Upper lobe of left lung (tissue), 6 donors: ENCODE measurements at places on chromosomes 1 and 21. TPM values are rescaled to one million over a fixed set of nuclear protein-coding genes. Genes with fewer than 3 reads are reported as not detected.

Gene TCHH
- 0.20 TPM for total RNA-seq

Gene GUCA2B
- total RNA-seq = not detected

Gene ACTN2
- 1.6 TPM for total RNA-seq

Gene ERG
- total RNA-seq = 16.2 TPM

Gene OR2L5
- not detected for total RNA-seq

Gene PLEKHN1
- 1.7 TPM for total RNA-seq

Gene AMY2A
- total RNA-seq = not detected

Gene ANGPTL1
- total RNA-seq = 4.9 TPM

Gene MROH7
- 10.1 TPM for total RNA-seq

Gene NCMAP
- total RNA-seq = 6.2 TPM

Gene EFNA1
- total RNA-seq = 171 TPM

- DNase-seq = peak; percentile 43
These were observed 2.5 kb downstream of the ABCA4 start for GRCh38 chr1:94118471-94118870.

DNA sequence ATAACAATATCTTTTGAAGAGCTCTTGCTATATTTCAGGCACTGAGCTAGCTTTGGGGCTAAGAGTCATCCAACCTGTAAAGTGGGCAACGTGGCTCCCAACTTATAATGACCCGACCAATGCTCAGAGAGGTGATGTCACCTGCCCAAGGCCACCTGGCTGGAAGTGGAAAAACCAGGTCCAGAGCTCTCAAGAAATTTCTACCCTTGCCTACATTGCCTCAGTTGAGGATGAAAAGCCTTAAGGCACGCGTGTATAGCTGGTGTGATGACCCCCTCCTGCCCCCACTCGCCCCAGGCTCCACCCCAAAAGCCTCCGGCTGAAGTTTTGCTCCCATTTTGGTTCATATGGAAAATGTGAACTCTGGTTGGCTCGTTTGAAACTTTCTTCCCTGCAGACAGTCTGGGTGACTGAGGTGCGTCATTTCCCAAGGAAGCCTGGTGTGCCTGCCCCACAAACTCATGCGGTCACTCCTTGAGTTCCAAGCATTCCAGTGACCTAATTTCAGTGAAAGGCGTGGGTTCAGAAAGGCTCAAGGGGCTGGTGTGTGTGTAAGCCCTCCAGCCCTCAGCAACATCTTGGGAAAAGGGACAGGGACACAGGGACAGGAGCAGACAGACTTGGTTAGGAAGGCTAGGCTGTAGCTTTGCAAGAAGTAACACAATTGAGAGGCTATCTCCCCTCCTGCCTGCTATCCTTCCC is 20.5 kb downstream of the HTR1D start:
- peak; percentile 31 for DNase-seq

DNA sequence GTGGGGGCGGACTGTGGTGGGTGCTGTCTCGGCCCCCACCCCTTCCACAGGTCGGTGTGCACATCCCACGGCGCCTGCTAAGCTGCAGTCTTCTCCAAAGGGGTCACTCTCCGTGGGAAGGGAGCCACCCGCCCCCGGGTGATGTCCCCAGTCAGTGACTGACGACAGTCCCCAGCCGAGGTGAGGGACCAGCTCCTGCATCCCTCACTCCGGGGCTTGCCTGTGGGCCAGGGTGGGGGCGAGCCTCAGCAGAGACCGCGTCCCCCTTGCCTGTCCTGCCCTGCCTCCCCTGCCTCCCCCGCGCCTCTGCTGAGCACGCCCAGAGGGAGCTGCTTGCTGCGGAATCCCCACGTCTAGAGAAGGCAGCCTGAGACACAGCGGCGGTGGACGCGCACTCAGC is 35.9 kb upstream of the PDE9A start:
- no peak for DNase-seq

GRCh38 chr1:15417059-15417934 is 7.6 kb downstream of the EFHD2 start:
- DNase-seq = no peak

DNA sequence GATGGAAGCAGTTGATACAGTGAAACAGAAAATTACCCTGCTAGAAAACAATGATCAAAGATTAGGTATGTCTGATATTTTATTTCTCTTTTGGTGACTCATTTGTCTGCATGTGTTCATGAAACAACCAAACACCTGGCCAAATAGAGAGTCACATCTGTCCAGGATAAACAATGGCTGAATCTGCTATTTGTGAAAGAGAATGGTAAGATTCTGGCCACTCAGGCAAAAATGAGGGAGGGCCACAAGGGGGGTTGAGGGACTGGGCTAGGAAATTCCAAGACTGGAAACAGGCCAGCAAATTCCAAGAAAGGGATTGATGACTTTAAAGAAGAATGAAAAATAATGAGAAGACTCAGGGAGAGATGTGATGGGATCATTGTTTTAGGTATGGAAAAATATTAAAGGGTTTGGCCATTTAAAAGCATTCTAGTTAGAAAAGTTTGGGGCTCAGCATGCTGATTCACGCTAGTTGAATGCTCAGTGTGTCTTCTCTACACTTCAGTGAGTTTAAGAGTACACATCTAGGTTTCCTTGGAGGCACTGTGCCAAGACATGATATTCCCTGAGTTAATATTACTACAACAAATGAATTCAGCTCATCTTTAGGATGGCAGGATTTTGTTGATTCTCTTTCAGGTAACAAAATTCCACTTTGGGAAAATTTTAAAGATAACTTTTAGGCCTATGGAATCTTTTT is 44.9 kb downstream of the TRAF5 start:
- no peak for DNase-seq

GRCh38 chr1:21317035-21317689 is 26.9 kb upstream of the ECE1 start:
- peak; percentile 79 for DNase-seq

DNA sequence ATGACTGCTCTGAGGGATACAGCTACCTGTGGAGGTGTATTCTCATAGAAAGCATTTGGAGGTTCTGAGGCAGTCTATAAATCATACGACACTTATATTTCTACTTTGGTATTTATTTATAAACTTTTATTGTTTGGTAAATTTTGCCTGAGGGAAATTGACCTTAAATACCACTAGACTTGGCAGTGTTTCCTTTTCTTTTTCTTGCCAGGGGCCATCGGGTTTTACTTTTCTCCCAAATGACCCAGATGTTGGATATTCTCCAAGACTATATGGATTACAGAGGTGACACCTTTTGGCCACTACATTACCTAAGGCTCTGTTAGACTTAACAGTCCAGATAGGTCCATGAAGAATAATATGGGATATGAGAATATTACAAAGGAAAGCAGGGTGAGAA is 28.2 kb downstream of the CHD1L start:
- no peak for DNase-seq

DNA sequence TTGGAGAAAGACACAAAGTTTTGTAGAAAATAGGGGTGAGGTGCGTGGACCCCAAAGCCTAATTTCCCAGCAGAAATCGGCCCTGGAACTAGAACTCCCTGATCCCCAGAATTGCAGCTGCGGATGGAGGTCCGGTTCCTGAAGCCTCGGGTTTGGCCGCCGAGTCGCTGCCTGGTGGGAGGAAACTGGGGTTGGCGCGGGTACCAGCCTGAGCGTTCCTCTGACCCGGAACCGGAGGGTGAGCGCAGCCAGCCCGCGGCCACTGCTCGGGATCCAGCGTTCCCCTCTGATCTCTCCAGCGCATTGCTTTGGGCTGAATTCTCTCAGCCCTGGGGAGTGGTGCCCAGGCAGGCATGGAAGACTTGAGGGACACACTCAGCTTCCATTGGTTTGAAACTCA is 1.6 kb downstream of the ST6GALNAC5 start:
- no peak for DNase-seq

- no peak for DNase-seq
These were observed 3.4 kb upstream of the COL6A2 start for GRCh38 chr21:46094401-46095082.

- DNase-seq = no peak
These were observed 125.4 kb upstream of the TMEM51 start for GRCh38 chr1:15028102-15028501.

DNA sequence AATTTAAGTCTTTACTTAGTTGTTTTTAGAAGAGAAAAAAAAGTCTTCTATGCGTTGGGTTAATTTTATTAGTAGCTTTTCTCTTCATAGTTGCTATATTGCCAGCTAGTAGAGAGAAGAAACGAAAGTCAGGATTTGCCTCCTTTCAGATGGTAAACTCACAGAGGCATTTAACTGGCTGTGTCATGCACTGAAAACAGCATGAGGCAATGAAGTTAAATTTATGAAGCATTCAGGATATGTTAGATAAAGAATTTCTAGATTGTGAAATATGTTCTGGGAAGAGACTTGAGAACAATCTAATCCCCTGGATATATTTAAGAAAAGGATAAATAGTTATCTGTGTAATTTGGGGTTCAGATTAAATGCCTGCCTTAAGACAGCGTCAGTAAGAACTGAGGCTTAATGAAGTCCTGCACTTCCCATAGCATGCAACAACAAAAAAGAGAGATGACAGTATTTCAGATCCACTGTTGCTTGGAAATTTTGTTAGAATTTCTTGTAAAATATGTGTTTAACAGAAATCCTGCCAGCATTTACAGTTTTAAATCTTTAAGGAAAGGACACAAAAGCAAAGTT is 1.7 kb downstream of the ANGPTL1 start:
- DNase-seq = no peak

GRCh38 chr1:85611856-85612255 is 31.3 kb downstream of the CCN1 start:
- peak; percentile 88 for DNase-seq

GRCh38 chr21:36747815-36748383 is 49.0 kb downstream of the SIM2 start:
- DNase-seq = no peak

GRCh38 chr21:46061518-46061917 is 36.4 kb upstream of the COL6A2 start:
- DNase-seq = peak; percentile 2

GRCh38 chr1:229920683-229921082 is 146.4 kb upstream of the GALNT2 start:
- DNase-seq = no peak

DNA sequence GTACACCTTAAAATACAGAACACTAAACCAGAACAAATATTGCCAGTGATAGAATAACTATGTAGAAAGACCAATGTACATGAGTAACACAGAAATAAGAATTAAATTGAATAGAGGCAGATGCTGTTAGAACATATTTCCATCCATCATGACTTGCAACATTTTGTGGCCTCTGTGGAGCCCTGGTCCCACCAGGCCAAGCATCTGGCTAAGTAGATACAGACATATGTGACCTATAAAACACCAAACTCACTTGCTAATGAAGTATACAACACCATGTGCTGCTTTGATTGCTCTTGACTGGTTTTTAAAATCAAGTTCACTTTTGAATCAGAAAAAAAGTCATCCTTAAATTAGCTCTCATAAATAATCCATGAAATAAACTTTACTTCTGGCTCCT is 20.5 kb downstream of the SLC19A2 start:
- DNase-seq = no peak

GRCh38 chr1:39154553-39155421 is 49.7 kb upstream of the MACF1 start:
- no peak for DNase-seq

- no peak for DNase-seq
These were observed 14.4 kb downstream of the KDM4A start for GRCh38 chr1:43664369-43664768.

- no peak for DNase-seq
These were observed 3.9 kb upstream of the IFNLR1 start for GRCh38 chr1:24190983-24191461.

GRCh38 chr1:207423560-207424292 is 30.4 kb upstream of the CR2 start:
- DNase-seq = peak; percentile 15

DNA sequence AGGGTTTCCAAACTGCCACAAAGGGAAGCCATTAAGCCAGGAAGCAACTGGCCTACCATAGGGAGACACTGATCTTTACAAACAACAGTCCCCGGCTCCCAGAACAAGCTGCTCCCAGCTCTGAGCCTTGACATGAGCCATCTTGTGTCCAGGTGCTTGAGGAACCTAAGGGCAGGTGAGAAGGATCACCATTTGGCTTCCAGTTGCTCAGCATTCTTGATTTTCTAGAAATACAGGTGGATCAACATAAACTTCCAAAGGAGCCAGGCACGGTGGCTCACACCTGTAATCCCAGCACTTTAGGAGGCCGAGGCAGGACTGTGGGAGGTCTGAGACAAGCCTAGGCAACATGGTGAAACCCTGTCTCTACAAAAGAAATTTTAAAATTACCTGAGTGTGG is 21.6 kb downstream of the ZBTB17 start:
- DNase-seq = no peak

GRCh38 chr1:68321084-68321685 is 88.9 kb upstream of the WLS start:
- peak; percentile 83 for DNase-seq

- no peak for DNase-seq
These were observed 50.8 kb downstream of the ALPL start for GRCh38 chr1:21559788-21560567.

DNA sequence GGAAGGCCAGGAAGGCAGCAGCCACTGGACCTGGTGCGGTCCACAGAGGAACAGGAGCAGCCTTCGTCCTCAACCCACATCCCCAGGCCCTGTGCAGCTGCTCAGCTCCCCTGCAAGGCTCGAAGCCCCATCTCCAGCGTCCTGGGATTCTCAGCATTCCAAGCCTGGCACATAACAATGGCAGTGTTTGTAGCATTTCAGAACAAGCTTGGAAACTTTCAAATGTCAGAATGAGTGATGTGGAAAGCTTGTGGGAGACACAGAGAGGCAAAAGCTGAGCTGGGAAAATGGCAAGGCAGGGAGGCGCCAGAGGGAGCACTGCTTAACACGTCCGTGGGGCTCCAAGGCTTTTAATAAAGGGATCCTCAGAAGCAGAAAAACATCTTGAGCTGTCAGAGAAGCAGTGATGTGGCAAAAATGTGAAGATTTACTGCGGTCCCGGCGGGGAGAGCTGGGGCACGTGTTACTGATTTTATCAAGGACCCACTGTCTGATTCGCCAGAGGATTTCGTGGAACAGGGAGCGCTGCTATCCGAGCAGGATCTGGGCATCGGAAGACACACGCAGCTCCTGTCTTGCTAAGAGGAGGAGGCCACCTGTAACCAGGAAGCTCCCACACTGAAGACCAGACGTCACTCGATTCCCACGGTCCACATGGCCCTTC is 38.1 kb downstream of the TOMM20 start:
- DNase-seq = no peak
